ENCODE measurements at places on chromosomes 2 and 18.

GRCh38 chr2:148674063-148675020 lies 29.8 kb downstream of the EPC2 start:
- peak; percentile 53 for DNase-seq

DNA sequence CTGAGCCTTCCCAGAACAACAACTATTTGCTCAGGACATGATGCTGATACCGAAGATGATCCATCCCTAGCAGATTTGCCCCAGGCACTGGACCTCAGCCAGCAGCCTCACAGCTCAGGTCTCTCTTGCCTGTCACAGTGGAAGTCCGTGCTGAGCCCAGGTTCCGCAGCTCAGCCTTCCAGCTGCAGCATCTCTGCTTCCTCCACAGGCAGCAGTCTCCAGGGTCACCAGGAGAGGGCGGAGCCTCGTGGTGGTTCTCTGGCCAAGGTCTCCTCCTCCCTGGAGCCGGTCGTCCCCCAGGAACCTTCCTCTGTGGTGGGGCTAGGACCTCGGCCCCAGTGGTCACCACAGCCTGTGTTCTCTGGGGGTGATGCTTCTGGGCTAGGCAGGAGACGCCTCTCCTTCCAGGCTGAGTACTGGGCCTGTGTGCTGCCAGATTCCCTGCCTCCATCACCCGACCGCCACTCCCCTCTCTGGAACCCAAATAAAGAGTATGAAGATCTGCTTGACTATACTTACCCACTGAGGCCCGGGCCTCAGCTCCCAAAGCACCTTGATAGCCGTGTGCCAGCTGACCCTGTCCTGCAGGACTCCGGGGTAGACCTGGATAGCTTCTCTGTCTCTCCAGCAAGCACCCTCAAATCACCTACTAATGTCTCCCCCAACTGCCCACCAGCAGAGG lies 15.4 kb downstream of the CEP68 start:
- DNase-seq, result no peak

DNA sequence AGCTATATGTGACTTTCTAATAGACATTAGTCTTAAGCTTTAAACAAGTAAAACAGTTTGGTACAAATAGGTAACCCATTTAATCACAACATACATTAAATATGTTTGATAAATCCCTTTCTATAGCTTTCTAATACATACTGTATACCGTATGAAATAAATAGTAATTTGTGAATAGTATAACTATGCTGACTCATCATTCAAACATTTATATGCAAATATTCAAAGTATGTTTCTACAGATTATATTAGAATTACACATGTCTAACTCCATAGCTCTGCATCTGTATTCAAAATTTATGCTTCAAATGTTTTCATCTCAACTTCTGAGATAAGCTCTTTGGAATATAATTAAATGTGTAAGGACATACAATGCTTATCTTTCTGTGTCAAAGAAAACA lies 142.7 kb upstream of the ZNF804A start:
- no peak for DNase-seq

GRCh38 chr2:44731505-44731904 lies 210.0 kb upstream of the SIX3 start:
- peak; percentile 14 for DNase-seq

- DNase-seq, result peak; percentile 52
These were observed 652 bp downstream of the PPM1B start for GRCh38 chr2:44169155-44169898.

- DNase-seq, result no peak
These were observed 7.9 kb downstream of the CAPN13 start for GRCh38 chr2:30799366-30799765.

GRCh38 chr18:22868831-22869230 lies 64.3 kb upstream of the RBBP8 start:
- no peak for DNase-seq

GRCh38 chr2:65267008-65267407 lies 39.4 kb downstream of the ACTR2 start:
- no peak for DNase-seq

GRCh38 chr18:74980669-74981068 lies 228.3 kb downstream of the PTGR3 start:
- no peak for DNase-seq

- no peak for DNase-seq
These were observed 295.4 kb upstream of the CRIM1 start for GRCh38 chr2:36060133-36060532.

DNA sequence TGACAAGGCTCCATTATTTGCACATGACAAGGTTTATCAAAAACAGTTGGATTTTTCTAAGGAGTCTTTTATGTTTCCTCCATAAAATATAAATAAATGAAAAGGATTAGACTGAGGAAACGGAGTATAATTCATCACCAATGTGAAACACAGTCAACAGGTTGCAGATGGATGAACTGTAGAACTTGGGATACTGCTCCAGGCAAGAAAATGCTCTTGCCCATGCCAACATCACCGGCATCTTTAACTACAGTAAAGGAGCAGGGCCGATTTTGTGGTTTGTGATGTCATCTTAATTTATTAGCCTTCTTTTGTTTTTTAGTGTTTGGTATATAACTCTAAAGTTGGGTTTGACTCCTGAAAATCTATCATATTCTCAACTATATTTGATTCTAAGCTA lies 577.3 kb downstream of the EPHA4 start:
- no peak for DNase-seq

GRCh38 chr2:184727813-184728212 lies 129.5 kb downstream of the ZNF804A start:
- no peak for DNase-seq

- no peak for DNase-seq
These were observed 178.6 kb upstream of the ZNF804A start for GRCh38 chr2:184419744-184420143.

DNA sequence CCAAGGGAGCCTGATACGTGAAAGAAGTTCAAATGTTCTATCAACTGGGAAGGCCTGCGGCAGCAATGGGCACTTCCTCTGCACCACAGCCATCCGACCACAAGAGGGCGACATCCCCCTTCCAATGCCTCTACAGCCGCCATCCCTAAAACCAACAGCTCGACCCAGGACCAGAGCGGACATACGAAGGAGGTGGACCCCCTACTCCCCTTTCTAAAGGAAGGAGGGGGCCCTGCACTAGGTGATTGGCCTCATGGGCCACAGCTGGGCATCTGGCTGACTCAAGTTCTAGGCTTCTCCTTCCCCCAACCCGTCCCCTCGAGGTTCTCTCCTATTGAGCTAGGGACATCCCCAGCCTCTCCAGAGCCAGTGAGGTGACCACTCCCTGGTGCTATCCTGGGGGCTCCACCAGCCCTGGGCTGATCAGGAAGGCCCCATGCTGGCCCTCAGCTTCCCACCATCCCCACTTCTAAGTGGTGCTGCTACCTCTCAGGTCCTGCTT lies 217.2 kb downstream of the TNS1 start:
- DNase-seq, result peak; percentile 74

DNA sequence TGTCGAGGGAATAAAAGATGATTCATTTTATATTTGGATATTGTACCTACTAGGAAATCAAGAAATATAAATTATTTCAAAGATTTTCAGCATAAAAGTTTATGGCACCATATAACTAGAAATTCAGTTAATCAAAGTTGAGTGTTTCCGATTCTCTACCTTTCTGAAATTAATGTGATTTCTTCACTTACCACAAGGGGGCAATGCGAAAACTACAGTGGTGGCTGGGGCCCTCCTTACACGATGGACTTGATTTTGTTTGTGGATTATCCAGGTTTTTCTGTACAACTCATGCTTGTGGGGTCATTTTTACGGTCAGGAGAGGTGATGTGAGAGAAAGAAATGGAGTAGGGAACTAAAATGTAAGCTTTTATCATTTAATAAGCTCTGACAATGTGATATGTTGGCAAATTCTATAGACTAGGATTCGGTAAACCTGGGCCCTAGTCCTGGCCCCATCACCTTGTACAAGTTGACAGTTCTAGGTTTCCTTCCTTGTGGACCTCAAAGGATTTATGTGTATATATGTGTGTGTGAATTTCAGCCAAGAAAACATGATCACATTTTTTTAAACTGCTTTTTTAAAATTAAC lies 47.6 kb downstream of the G6PC2 start:
- peak; percentile 18 for DNase-seq

- no peak for DNase-seq
These were observed 30.0 kb upstream of the TOGARAM2 start for GRCh38 chr2:28950941-28951630.

- no peak for DNase-seq
These were observed 225.0 kb downstream of the CYP26B1 start for GRCh38 chr2:71922499-71923142.

- DNase-seq, result peak; percentile 11
These were observed 55.5 kb downstream of the SEPTIN10 start for GRCh38 chr2:109558076-109558882.

Data from activated CD4-positive, alpha-beta T cell treated with anti-CD3 and anti-CD28 coated beads, Interleukin-2, Interleukin-4, amounts not matched to agents 100 ng/mL and 50 ng/mL, durations not matched to agents 16 hours and 8 hours (primary cell).